ENCODE measurements at places on chromosomes 7 and 10.

DNA sequence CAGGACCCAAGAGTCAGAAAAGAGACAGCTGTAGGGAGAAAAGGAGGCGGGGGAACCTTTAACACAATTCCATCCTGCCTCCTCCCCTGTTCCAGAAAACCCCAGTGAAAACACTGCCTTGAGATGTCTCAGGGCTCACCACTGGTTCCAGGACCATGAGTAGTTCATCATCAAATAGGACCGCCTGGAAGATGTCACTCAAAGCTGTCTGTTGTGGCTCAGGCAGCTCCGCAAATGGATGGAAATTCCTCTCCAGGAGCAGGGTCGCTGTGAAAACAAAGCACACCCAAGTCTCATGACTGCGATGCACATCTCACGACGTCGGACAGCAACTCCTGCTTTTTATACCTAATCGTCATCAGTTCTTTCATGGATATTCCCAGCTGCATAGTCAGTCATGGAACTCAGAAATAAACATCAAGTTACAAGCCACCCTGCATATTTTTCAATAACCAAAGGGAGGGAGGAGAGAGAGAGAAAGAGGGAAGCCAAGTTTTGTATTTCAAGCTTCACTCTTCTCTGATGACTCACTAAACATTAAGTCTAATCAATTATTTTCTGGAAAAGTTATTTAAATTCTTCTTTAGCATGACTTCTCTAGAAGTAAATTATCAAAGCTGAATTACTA, 49.2 kb downstream of the GSDME start:
- no peak for DNase-seq

GRCh38 chr10:34126371-34127151, 688.5 kb downstream of the PARD3 start:
- DNase-seq: no peak

- DNase-seq: no peak
Observed at GRCh38 chr10:33306126-33306525, 28.3 kb downstream of the NRP1 start.

GRCh38 chr7:4167385-4167910, 514.6 kb upstream of the FOXK1 start:
- DNase-seq: no peak

DNA sequence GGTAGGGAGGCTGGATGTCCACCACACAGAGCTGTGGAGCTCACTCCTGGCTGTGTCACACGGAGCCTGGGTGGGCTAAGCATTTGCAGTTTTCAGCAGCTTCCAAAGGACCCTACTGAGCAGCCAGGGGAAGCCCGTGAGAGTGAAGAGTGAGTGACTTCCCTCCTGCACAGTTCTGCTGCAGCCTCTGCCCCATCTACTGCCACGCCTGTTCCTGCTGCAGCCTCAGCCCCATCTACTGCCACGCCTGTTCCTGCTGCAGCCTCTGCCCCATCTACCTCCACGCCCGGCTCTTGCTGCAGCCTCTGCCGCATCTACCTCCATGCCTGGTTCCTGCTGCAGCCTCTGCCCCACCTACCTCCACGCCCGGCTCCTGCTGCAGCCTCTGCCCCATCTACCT, 12.2 kb downstream of the ADAM8 start:
- DNase-seq: no peak

GRCh38 chr10:78025685-78026364, 3.5 kb downstream of the POLR3A start:
- no peak for DNase-seq

- no peak for DNase-seq
Observed at GRCh38 chr7:45869426-45869825, 3.5 kb downstream of the CCDC201 start.

DNA sequence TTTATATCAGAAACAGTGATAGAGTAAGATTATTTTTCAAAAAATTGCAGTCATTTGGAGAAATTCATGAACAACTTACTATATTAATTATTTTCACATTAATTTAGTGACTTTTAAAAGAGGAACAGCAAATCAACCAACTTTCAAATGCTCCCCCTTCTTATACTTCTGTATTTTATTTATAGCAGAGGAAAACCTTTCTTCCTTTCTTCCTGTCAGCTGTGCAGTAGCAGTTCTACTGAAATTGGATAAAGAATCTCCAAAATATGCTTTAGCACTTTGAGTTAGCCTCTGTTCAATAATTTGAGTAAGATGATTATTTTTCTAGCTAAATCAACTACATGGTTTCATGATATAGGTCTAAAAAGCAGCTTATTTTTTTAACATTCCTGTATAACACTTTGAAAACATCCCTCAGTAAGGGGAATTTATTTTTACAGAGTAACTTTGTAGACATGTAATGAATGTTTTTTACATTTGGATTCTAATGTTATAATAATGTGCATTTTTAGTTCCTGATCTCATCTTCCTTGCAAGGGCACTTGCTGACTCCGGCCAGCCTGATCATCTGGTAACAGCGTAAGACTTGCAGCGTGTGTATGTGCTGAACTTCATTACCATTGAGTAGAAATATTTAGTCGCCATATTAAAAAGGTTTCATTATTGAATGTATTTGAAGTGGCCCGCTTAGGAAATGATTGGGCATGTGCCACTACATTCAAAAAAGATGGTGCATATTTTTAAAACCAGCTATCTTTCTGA, 158.3 kb upstream of the HDAC9 start:
- no peak for DNase-seq

- DNase-seq: no peak
Observed at GRCh38 chr10:59376846-59377245, 14.5 kb upstream of the FAM13C start.
